ENCODE measurements at places on chromosomes 7 and 10.
A peak's percentile ranks its signal among the peaks of the same experiment; 100 is the strongest.

GRCh38 chr7:106041140-106041717 is 70.9 kb downstream of the SYPL1 start:
- peak; percentile 33 for DNase-seq

DNA sequence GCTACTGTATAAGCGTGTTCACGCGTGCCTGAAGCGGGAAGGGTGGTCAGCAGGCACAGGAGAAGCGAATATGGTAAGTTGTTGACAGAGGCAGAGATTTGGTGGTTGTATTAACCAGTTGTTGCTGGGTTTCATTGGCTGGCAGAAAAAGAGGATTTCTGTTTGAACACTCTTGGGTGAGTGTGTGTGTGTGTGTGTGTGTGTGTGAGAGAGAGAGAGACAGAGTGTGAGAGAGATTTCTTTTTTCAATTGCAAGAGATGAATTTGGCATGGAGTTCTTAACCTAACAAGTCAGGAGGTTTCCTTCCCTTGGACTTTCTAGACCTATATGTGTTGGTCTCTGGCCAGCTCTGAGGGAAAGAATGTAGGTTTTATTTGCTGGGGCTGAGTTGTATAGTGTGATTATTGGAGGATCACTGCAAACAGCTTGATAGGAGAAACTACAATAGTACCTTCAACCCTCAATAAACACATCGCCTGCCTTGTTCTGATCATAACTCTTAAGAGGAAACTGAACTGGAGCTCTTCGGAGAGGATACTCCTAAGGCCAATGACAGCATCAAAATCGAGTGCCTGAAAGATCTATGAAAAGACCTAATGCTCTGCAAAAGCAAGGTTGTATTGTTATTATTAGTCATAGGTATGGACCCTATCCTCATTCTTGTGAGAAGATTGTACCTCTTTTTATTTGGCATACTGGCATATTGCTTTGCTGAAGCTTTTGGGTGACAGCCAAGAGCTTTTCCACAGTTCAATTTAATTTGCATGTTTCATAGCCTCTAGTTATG is 1.2 kb downstream of the MCU start:
- DNase-seq: no peak

DNA sequence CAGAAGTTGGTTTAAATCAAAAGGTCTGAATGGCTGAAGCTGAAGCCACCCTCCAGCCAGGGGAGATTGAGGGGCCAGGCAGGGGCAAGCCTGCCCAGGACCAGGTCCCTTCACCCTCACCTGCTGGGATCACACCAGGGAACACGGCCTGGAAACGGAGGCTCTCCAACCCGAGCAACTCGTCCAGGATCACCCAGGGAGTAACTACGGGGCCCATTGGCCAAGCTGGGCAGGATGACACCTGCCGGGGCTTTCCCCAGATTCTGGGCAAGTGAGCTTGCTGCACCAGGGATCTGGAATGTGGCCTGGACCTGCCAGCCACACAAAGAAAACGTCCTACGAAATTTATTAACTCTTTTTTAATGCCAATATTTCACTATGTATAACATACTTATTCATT is 30.4 kb upstream of the PPP2R2D start:
- DNase-seq: no peak

DNA sequence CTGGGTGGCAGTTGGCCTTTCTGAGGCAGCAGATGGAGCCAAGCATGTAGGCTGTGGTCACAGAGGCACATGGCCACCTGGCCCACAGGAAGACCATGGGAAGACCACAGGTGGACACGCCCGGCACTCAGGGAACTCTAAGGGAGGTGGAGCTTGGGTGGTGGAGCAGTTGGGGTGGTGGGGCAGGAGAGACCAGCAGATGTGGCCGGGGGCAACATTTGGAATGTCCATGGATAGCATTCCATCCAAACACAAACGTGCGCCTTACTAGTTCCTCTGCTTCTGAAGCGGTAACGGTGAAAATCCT is 290.9 kb downstream of the PTPRN2 start:
- DNase-seq: no peak

DNA sequence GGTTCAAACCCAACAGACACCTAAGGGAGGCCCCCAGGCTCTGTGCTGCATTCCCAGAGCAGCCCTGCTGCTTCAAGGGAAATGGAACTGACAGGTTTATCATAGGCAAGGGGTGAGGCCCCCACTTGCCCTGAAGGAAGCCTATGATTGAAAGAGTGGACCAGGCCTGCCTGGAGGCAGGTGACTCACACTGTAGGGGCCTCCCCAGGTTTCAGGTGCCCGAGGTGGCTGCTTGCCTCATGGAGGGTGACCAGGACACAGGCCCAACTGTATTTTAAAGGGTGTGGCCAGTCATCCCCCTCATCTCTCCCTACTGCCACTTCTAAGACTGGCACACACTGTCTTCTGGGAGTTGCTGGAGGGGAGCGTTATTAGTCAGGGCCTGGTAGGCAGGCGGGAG is 85.4 kb downstream of the ATXN7L1 start:
- no peak for DNase-seq

- peak; percentile 26 for DNase-seq
Measured at GRCh38 chr10:77111611-77112550, 525.7 kb downstream of the KCNMA1 start.

DNA sequence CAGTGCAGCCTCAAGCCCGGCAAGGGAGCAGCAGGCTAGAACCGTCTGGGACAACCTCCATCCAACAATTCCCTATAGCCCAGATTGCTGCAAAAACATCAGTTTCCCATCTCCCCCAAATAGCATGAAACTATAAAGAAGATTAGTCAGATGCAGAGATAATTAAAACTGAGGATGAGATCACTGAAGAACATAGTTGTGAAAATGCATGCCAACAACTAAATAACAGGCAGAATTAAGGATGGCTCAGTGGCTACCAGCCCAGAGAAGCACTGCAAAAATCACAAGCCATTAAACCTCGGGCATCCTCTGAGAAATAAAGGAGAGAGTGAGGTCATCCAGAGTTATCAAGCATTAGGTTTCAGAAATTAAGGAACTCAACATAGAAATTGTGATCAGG is 427.1 kb downstream of the TNS3 start:
- no peak for DNase-seq

- DNase-seq: no peak
Measured at GRCh38 chr7:75977743-75978142, 16.7 kb downstream of the TMEM120A start.

GRCh38 chr10:80567292-80567691 is 29.6 kb downstream of the SH2D4B start:
- no peak for DNase-seq

DNA sequence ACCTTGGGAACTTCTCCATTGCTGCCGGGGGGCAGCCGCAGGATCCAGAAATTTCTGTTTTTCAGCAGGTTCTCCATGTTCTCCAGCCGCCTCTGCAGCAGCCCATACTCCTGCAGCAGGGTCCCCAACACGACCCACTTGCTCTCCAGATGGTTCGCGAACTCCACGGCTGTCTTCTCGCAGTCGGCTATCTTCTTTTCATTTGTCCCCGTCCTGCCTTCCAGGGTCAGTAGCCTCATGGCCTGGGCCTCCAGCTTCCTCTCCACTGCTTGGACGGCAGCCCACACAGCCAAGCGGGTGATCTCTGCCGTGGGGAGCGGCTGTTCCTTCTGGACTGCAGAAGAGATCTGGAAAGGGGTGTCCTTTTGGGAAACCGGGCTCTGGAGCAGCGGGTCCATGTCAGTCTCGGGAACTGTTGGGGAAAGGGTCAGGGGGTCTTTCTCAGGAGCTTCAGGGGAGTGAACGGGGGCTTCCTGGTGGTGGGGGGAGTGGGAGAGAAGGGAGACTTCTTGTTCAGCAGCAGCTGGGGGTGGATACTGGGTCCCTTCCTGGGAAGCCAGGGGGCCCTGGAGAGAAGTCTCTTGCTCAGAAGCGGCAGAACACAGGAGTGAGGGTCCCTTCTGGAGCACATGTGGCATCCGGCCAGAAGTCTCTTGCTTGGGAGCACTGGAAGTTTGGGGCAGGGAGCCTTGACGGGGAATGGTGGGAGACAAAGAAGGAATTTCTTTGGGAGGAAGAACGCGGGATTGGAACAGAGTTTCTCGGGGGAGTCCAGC is 5.5 kb downstream of the ZNF777 start:
- DNase-seq: no peak

DNA sequence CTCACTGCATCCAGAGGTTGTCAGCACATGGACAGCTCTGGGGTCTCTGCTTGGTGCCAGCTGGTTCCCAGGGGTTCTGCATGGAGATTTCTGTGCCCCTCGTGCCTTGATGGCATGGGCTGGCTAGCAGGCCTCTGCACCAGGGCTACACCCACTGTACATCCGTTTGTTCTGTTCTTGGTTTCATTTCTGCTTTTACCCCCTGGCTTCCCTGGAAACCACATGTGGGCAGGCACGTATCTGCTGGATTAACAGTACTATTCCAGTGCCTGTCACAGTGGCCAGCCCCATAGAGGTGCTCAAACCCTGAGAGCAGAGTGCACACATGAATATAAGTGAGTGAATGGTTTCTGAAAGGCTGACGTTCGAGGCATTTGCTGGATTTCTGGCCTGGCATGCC is 207.2 kb upstream of the GPR26 start:
- DNase-seq: no peak

DNA sequence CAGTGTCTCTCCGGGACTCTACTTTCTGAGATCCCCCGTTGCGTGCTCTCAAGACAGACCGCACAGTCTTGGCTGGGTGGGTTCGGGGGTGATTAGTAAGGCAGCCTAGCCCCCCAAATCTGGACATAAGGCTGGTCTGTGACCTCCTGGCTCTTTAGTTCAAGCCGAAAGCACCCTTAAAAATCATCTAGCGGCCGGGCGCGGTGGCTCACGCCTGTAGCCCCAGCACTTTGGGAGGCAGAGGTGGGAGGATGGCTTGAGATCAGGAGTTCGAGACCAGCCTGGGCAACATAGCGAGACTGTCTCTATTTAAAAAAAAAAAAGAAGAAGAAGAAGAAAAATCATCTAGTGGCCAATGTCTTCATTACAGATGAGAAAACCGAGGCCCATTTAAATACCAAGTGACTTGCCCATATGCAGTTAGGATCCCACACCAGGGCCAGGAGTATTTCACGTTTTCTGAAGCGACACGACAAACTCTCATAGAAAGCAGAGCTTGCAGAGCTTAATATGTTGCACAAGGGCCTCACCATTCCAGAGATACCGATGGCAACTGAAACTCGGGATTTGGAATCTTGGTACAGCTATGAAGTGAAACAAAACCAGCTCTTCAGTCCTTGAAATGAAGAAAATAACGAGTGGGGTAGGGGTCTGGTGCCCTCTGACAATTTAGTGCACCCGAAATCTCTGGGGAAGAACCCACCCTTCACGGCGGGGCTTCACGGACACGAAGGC is 703 bp upstream of the HILPDA start:
- DNase-seq: no peak

DNA sequence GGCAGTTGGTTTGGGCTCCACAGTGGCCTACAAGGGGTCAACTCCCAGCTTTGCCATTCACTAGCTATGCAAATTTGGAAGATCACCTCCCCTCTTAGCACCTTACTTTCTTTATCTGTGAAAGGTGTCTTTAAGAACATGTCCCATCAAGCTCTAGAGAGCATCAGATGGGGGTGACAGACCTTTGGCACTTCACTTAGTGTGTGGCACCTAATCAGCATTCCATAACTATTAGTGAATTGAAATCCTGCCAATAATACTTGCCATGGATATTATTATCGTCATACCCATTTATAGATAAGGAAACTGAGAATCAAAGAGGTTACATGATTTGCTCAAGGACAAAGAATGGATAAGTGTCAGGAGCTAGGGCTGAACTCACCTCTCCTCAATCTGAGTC is 51.9 kb downstream of the PLPP4 start:
- DNase-seq: no peak

- no peak for DNase-seq
Measured at GRCh38 chr10:317271-317769, 182.1 kb downstream of the ZMYND11 start.

- DNase-seq: no peak
Measured at GRCh38 chr10:30827531-30828120, 198.1 kb upstream of the LYZL2 start.

- DNase-seq: peak; percentile 52
Measured at GRCh38 chr10:92702301-92702916, 12.7 kb downstream of the HHEX start.

DNA sequence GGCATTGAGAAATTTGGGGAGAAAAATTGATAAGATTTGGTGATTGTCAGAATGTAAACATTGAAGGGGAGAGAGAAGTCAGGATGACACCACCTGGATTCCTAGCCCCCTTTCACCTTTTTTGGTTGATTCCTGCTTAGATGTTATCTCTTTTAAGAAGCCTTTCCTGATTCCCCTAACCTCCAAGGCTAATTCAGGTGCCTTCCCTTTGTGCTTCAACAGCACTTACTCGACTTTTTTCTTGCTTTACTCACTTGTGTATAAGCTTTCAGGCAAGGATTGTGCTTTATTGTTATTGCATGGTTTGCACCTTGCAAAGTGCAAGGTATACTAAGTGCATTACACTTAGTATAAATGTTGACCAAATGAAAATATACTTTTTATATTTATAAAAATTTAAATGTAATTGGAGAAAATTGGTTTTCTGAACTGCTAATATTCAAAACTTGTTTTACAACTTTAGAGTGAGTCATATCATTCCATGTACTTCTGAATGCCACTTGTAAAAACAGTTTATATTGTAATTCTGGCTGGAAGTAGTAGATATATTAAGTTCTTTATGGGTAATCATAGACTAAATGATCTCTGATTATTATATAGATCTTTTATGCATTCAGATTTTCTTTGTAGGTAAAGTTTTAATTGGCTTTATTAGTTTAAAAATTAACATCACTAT is 13.2 kb downstream of the SHOC2 start:
- DNase-seq: no peak

DNA sequence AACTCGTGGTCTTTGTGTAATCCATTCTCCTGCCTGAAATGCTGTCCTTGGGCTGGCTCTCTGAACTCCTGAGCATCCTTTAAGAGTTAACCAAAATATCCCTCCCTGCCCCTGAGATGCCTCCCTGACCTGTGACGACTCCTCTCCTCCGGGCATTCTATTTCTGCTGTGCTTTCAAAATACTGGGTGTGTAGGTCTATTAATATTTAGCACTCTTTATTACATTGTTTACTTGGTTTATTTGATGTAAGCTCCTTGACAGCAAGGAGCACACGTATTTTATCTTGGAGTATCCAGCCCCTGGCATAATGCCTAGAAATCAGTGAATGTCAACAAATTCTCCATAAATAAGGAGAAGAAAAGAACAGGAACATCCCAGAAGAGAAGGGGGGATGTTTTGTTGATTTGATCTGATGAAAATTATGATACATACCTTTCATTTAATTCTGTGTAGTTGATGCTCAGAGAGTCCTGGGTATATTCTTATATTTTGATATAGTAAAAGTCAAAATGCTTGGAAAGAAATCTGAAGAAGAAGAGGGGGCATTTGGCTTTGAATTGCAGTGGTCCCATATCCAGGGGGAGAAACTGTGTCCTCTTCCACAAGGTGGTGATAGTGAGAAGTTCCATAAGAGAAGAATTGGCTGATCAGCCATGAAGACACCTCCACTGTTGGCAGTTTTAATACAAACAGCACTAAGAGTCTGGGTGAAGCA is 107.7 kb upstream of the MPP7 start:
- no peak for DNase-seq

Measured in DND-41 (cell line).